G401 (cell line): ENCODE measurements at places on chromosomes 7 and 10. TPM values are rescaled to one million over a fixed set of nuclear protein-coding genes. Genes with fewer than 3 reads are reported as not detected.

DNA sequence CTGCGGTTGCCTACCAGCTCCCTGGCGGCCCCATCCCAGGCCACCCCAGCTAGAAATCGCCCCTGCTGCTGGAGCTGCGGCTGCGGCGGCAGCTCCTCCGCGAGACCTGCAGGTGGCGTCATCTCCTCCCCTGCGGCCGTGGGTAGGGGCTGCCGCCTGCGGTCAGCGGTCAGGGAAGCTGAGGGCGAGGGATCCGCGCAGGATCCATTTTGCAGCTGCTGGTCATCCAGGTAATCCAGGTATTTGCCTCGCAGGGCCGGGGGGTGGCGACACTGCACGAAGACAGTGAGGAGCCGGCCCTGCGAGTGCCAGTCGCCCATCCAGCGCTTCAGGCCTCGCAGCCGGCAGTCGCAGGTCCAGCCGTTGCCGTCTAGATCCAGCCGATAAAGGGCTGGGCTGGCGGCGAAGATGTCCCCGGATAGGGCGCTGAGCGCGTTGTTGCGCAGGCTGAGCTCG lies 1.5 kb downstream of the TRIL start:
- DNase-seq: peak; percentile 30

GRCh38 chr7:20331910-20332813 lies 1.5 kb downstream of the ITGB8 start:
- no peak for DNase-seq

GRCh38 chr10:97171001-97171400 lies 14.8 kb downstream of the SLIT1 start:
- DNase-seq: no peak

- no peak for DNase-seq
Observed at GRCh38 chr7:55044791-55045190, 26.0 kb downstream of the EGFR start.

GRCh38 chr7:3175285-3175902 lies 125.7 kb upstream of the SDK1 start:
- no peak for DNase-seq

DNA sequence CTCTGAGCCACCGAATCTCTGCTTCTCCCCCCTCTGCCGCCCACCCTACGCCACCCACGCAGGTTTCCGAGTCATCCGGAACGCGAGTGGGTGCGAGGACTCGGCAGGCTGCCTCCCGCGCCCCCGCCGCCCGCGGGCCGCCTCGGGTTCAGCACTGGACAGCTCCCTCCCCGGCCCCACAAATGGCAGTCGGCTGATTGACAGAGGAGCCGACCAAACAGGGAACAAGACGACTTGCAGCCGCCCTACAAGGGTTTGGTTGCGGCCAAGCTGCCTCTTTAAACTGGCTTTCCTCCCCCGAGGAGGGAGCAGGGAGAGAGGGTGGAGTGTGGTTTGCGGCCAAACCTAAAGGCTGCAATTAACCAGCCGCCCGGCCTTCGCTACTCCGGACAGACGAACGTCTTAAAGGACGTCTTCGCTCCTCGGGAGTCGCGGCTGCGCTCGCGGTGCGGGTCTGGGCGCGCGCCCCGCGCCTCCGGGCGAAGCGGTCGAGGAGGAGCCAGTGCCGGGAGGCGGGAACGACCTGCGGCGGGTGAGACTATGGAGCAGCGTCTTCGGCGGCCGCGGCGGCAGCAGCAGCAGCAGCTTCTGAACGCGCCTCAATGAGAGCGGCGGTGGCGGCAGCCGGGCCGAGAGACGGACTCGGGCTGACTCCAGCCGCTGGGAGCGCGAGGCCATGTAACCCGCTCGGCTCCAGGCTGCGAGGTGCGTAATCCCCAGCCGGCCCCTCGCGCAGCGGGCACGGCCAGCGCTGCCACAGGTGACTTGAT lies at the start of gene GPR158:
GPR158 (plus strand) TSS at position 541 of the 770 bp plus-strand sequence. CDS start 420 bp downstream, outside the sequence.
- DNase-seq: peak; percentile 98

DNA sequence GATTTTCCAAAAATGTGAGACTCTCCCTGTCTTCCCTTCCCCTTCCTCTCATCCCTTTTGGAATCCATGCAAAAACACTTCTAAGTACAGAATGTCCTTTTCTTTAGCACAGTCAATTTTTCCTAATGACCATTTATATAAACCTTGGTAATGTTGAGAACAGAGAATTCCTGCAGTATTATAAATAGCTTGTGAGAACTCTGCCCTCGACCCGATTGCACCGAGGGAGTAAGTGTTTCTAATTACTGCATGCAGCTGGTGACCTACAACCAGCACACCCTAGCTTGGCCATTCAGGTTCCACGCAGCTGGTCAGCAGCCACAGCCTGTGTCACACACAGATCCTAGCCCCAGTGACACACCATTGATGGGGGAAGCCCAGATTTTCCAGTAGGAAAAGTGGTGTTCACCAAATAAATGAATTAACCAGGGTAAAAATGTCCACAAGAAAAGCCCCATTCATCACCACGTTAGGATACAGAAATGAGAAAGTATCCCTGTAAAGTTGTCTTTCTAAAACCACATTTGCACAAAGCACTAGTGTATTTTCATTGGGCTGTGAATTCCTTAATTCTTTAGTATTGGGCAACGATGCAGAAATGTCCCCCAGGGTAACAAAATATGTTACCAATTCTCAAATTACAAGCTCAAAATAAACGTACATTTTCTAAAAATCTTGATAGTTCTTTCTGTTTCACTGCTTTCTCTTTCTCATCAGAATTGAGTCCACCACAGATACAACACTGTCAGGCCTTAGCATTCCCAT lies 499.0 kb upstream of the KLF6 start:
- DNase-seq: peak; percentile 12

DNA sequence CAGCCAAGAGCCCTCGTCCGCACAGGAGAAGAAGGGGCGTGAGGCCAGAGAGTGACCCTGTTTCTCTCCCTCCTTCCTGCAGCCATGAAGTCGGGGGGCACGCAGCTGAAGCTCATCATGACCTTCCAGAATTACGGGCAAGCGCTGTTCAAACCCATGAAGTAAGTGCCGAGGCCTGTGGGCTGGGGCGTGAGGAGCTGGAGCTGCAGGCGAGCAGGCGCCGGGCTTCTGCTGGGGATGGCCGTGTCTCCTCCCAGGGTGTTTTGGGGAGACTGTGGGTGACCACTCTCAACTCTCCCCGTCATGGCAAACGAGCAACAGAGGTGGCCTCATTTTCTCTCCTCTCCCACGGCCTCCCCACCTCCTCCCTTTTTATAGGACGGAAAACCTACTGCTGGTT lies 16.4 kb downstream of the FAM20C start:
- no peak for DNase-seq

- no peak for DNase-seq
Observed at GRCh38 chr10:67299761-67300160, 373.9 kb downstream of the LRRTM3 start.

GRCh38 chr10:48697821-48698764 lies 13.4 kb downstream of the WDFY4 start:
- no peak for DNase-seq

GRCh38 chr7:142759433-142759832 lies 10.2 kb downstream of the PRSS1 start:
- peak; percentile 51 for DNase-seq

The OR6V1 gene
- total RNA-seq: not detected in 2 replicates

The FOXI2 gene
- not detected in 2 replicates for total RNA-seq

The TUBAL3 gene
- total RNA-seq: not detected in 2 replicates

The HOXA9 gene
- total RNA-seq: 66.5 and 71.2 TPM in 2 replicates

The PON1 gene
- total RNA-seq: not detected in 2 replicates

The LRRD1 gene
- total RNA-seq: 0.03 TPM in 1 of 2 replicates, not detected in the other

The FAM13C gene
- not detected in 2 replicates for total RNA-seq

The ETV1 gene
- total RNA-seq: 4.2 and 7.2 TPM in 2 replicates

The POLR2J2 gene
- total RNA-seq: 0.37 TPM in 1 of 2 replicates, not detected in the other

The ST8SIA6 gene
- total RNA-seq: 0.64 TPM in 1 of 2 replicates, not detected in the other

The SH2D4B gene
- not detected in 2 replicates for total RNA-seq

The IDE gene
- total RNA-seq: 30.3 and 45.0 TPM in 2 replicates
